Skeletal muscle cell (primary cell): ENCODE measurements at places on chromosomes 7 and 10.

- DNase-seq, result no peak
Observed at GRCh38 chr7:83457022-83457892, 191.7 kb downstream of the SEMA3E start.

- DNase-seq, result no peak
Observed at GRCh38 chr10:22710139-22710745, 4.1 kb downstream of the PIP4K2A start.

DNA sequence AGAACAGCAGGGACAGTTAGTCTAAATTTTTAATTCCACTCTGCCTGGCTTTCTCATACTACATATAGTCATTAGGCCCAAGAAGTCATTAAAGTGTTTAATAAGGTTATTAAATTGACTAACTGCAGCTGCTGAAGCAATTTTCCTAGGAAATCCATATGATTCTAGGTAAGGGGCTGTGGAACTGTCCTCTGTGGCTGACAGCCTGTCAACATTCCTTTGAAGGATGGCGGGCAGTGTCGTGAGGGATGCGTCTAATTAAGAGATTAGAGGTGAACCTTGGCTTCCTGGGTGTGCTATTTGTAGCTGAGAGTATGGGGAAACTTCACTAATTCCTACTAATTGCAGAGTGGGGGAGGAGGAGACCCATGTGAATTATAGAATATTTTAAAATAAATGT lies 64.6 kb downstream of the SNX10 start:
- DNase-seq, result no peak

GRCh38 chr7:93941945-93942344 lies 20.4 kb downstream of the GNG11 start:
- DNase-seq, result no peak

DNA sequence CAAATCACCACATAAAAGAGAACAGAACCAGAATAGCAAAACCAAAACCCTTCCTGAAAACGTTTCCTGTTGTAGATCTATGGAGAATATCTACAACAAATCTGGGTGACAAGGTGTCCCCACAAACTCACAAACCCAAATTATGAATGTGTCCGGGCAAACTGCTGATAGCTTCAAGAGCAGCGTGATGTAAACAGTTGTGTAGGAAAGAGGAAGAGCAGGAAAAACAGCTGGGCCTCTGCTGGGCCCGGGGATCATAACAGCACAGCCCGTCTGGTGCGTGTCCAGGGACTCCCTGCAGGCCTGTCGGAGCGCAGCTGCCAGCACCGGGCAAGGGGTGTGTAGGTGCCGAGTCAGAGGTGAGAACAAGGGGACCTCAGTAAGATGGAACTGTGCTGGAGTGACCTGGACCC lies 53.7 kb downstream of the KCNH2 start:
- no peak for DNase-seq

GRCh38 chr7:131511071-131511470 lies 45.4 kb downstream of the PODXL start:
- DNase-seq, result no peak

DNA sequence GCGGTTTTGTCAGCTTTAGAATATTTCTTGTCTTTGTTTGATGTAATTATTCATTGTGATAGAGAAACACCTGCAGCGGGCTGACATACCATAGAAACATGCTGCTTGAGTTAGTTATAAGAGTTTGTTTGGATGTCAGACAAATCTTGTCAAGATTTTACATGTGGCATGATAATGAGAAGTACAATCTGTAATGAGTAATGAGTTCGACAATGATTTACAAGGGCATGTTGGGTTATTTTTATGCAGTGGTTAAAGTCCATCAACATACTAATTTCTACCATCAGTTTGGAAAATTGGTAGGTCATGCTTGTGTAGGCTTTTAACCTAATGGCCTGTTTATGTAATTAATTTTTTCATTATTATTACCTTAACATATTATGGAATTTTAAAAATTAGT lies 31.3 kb downstream of the FZD1 start:
- DNase-seq, result no peak

- DNase-seq, result no peak
Observed at GRCh38 chr10:89001729-89002072, 11.1 kb downstream of the FAS start.

DNA sequence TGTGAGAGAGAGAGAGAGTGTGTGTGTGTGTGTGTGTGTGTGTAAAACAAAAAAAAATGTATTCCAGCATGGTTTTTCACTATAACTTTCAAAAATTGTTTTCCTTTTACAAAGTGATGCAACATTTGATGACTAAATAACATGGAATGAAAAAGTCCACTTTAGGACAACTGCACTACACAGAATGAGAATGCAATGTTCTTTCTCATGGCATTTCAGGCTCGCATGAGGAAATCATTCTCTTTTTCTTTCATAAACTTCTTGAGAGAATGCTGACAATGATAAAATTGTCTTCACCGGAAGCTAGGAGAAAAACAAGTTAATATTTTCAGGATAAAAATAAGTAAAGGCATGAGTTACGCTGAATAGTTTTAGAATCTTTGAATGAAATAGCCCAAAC lies 53.7 kb downstream of the SLC16A12 start:
- DNase-seq, result peak; percentile 93

DNA sequence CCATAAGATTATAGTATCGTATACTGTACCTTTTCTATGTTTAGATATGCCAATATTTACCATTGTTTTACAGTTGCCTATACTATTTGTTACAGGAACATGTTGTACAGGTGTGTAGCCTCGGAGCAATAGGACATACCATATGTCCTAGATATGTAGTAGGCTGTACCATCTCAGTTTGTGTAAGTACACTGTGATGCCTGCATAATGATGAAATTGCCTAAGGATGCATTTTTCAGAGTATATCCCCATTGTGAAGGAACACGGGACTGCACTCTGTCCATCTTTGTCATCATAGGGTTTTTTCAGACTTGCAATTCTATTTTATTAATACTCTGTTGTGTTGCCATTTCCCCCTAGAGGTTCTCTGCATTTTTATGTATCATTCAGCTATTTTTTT lies 50.1 kb downstream of the MCU start:
- no peak for DNase-seq

DNA sequence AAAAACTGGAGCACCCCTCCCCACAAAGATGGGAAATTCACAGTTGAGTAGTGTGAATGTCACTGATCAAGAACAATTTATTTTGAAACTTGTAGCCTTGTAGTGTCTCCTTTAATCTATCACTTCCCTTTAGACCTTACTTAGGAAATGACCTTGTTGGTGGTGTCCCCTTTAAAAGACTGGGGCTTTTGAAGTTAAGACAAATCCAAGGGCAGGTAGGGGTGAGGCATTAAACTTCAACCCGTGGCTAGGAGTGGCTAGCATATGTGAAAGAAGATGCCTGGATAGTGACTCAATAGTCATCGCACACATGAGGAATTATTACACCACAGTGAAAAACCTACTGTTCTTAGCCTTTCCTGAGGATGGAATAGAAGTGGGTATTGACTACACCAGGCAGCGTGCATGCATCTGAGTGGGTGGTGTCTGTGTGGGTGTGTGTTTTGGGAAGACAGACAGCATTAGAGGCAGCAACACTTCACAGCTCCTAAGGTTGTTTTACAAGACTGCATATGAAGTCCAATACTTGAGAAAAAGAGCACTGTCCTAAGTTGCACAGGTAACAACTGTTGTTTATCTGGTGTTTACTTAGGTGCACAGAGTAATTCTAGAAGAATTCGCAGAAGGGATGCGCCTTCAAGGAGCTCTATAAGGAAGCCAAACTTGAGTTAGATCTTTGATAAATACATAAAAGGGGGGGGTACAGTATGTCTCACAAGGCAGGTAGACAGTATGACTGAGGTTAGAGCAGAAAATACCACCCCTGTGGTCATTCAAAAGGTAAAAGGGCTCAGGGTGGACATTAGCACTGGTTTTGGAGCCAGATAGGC lies 32.9 kb downstream of the ABLIM1 start:
- DNase-seq, result no peak

DNA sequence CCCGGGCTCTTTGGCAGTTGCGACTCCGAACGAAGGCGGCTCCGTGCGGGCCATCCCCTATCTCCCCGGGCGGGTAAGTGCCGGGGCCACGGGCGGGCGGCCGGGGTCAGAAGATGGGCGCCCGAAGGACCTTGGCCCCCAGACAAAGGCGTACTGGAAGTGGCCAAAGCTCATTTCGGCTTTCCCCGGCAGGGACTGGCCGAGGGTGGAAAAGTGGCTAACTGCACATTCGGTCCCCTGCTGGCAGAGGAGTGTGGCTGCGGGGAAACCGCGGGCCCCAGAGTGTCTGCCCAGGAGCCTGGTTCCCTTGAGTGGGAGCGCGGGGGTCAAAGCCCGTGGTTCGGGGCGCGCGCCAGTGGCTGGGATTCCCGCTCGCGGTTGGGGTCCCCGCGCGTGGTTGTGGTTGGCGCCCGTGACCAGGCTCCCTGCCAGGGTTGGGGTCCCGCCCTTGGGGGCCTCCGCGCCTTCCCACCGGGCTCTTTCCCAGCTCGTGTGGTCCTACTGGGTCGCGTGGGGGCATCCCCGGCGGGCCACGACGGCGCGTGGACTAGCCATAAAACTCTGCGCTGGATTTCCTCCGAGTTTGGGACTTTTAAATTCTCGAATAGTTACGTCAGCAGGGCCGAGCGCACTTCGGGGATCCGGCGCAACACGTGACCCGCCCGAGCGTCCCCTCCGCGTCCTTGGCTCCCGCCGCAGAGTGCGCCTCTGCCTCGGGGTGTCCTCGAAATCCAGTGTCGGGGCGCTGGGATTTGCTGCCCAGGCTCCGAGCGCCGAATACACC lies 124.4 kb downstream of the TACC2 start:
- no peak for DNase-seq

DNA sequence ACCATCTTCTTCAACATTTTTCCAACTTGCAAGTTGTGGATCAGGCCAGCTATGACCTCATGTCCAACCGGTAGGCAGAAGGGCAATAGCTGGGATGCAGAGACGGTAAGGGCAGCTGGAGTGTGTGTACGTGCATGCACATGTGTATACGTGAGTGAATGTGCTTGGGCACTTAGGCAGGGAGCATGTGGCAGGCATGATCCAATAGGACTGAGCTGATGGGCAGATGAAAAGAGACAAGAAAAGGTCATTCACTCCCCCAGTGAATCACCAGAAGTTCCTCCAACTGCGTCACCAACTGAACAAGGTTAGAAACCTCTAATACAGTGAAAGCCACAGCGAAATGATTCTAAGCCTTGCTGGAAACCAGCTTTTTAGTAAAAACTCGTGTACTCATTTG lies 176.1 kb downstream of the FGFR2 start:
- DNase-seq, result no peak

GRCh38 chr10:10527861-10528562 lies 489.7 kb upstream of the CELF2 start:
- DNase-seq, result no peak

GRCh38 chr10:127578259-127578960 lies 29.3 kb downstream of the NPS start:
- DNase-seq, result no peak

- no peak for DNase-seq
Observed at GRCh38 chr10:92923416-92923815, 75.1 kb downstream of the EXOC6 start.

DNA sequence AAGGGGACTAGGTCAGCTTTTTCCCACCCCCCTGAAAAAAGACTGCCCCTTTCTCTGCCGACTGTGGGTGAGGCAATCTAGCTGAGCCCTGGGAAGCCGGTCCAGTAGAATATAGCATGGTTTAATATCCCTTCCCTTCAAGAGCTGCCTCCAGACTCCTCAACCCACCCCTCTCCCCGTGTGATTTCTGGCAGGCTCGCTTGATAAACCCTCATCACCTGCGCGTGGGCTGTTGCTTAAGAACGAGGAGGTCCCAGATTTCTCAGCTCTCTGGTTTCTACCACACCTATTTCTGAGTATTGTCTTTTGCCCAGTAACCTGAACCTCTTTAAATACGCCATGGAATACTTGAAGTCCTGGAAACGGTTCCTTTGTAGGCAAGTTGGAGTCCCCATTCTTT lies 2.0 kb upstream of the LRRC4 start:
- DNase-seq, result no peak

DNA sequence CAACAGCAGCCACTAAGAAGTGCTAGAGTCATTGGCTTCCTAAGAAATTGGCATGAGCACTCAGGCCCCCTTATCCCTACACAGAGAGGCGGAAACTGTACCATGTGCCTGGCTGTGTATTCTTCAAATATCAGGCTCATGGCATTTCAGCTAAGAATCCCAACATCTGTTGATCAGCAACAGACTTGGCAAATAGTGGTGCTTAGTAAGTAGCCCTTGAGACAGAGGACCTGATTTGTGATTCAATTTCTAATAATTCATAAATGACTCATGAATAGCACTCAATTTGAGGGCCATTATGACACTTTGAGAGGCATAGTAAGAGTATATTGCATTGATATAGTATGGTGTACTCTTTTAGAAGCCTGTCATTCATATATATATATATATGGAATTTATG lies 309.1 kb downstream of the LRMDA start:
- DNase-seq, result no peak

- DNase-seq, result no peak
Observed at GRCh38 chr7:6359021-6359420, 86.6 kb upstream of the CYTH3 start.

DNA sequence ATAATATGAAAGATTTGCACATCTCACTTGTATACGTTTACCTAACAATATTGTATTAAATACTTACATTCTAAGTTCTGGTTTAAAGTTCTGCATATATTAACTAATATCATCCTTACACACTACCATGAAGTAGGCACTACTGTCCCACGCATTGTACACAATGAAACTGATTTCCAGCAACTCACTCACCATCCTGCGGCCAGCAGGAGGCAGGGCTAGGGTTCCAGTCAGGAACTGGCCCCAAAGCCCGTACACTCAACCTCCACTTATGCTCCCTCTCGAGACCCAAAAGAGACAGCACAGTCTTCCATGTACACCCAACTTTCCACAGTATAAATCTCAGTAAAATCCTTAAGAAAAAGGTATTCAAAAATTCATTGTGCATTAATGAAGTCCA lies 41.4 kb downstream of the GRID1 start:
- no peak for DNase-seq

- DNase-seq, result no peak
Observed at GRCh38 chr10:6220418-6221191, 17.9 kb downstream of the PFKFB3 start.

- no peak for DNase-seq
Observed at GRCh38 chr7:35649711-35650110, 45.2 kb downstream of the HERPUD2 start.

GRCh38 chr7:147595042-147595441 lies 995.5 kb upstream of the C7orf33 start:
- DNase-seq, result no peak

GRCh38 chr10:47113907-47114500 lies 186.0 kb upstream of the GDF10 start:
- no peak for DNase-seq

DNA sequence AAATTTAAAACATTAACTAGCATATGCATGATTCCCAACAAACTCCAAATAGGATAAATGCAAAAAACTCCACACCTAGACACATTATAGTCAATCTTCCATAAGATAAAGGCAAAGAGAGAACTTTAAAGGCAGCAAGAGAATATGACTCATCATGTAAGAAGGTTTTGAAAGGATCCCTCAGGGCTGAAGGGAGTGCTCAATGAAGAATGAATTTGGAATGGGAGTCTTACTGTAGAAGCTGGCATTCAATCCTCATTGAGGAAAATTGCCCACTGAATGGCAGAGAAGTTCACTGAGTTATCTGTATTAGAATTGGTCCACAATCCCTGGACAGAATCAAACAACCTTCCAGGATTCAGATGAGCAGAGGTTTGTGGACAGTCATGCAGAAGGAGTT lies 26.1 kb upstream of the ZNF365 start:
- no peak for DNase-seq
